Endothelial cell of umbilical vein (primary cell): ENCODE measurements at places on chromosomes 1 and 21. TPM values are rescaled to one million over a fixed set of nuclear protein-coding genes. Genes with fewer than 3 reads are reported as not detected.

The LRRIQ3 gene
- 0.72 and 1.1 TPM in 2 replicates for total RNA-seq

The PCAT6 gene
- total RNA-seq: 1.5 and 1.7 TPM in 2 replicates

The OR2L2 gene
- 0.07 TPM in 1 of 2 replicates, not detected in the other for total RNA-seq

The DUSP12 gene
- total RNA-seq: 26.8 and 28.3 TPM in 2 replicates
